CD4-positive, alpha-beta T cell treated with Interferon gamma for 1 hour (primary cell): ENCODE measurements at places on chromosomes 2 and 18.
A peak's percentile ranks its signal among the peaks of the same experiment; 100 is the strongest.

- no peak for DNase-seq
Measured at GRCh38 chr2:144239306-144239705, 280.6 kb downstream of the ZEB2 start.

GRCh38 chr2:200422532-200423261, 87.2 kb downstream of the KCTD18 start:
- no peak for DNase-seq

GRCh38 chr2:67259556-67260342, 137.4 kb upstream of the ETAA1 start:
- no peak for DNase-seq

DNA sequence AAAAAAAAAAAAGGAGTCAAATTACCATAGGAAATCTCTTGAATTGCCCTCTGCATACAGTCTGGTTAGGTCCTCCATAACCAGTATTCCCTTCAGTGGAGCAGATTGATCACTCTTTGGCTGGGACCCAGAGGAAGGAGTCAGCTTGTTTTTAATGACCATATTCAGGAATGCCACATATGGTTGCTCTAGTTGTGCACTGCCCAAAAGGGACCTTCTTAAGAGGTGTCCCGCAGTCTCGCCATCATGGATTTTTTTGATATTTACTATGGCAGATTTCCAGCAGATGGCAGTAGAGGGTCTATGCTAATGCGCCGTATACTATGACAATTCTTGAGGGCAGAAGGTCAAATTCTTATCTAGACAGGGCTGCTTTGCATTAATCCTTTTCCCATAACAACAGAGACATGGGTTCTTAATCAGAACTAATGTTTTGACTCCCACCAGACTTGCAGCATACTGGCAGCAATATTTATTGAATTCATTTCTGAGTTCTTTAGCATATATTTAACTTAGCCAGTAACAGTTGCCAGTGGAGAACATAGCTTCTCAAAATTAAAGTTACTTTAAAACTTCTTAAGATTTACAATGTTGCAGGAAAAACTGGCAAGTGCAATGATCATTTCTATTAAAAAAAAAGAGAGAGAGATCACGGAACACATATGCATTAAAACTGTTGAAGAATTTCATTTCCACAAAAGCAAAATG, 31.8 kb upstream of the INPP4A start:
- DNase-seq = peak; percentile 47

DNA sequence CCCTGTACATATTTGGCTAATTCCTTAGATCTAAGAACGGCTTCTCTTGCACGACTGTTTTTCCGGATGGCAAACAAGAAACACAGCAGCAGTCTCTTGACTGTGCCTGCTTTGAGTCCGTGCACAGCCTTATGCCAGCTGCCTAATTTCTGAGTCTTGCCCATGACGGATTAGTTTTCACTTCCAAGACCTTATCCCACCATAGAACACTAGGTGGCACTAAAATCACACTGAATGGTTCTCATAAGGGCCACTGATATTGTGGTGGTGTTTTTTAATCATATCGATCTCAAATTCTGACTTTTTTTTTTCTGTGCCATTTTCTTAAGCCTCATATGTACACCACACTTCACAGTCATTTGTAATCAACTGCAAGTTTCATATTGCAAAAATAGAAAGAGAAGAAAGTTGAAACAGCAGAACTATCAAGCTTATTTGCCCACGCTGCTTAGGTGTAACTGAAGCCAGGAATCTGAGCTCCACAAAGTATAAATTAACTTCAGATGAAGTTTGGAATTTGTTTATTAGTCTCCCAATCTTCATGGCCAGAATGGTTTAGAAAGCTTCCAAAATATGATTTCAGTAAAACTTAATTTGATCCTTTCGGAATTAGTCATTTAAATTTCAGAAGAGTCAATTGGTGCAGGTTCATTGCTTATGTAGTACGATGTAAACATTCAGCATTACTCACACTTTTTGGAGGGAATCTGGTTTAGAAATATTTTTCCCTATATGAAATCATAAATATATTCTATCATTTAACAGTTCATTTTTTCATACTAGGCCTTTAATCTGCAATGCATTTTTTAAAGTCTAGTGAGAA, 45.5 kb upstream of the SCN7A start:
- DNase-seq = no peak
